Stimulated activated CD4-positive, alpha-beta T cell treated with anti-CD3 and anti-CD28 coated beads, Interleukin-2, amount 100 ng/mL, for 24 hours (primary cell): ENCODE measurements at places on chromosomes 1 and 21.

DNA sequence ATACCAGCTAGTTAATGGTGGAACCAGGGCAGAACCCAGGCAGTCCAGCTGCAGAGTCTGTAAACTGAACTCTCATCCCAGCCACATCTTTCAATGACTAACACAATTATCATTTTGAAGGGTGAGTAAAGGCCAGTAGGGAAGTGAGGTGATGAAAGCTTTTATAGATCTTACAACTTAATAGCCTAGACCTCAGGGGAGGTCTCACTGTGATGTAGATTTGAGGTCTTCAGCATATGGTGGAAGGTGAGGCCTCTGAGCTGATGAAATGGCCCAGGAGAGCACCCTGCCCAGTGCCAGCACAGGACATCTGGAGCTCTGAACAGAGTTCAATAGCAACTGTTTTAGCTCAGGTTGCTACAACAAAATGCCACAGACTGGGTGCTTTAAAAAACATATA is 44.8 kb upstream of the POU2F1 start:
- DNase-seq = no peak

- DNase-seq = no peak
These were observed 221.9 kb upstream of the FGGY start for GRCh38 chr1:59075021-59075420.

GRCh38 chr1:199590708-199591107 is 436.8 kb upstream of the NR5A2 start:
- DNase-seq = no peak

GRCh38 chr1:10295481-10296085 is 85.2 kb downstream of the KIF1B start:
- no peak for DNase-seq

GRCh38 chr1:237959838-237960237 is 69.1 kb upstream of the ZP4 start:
- DNase-seq = no peak

DNA sequence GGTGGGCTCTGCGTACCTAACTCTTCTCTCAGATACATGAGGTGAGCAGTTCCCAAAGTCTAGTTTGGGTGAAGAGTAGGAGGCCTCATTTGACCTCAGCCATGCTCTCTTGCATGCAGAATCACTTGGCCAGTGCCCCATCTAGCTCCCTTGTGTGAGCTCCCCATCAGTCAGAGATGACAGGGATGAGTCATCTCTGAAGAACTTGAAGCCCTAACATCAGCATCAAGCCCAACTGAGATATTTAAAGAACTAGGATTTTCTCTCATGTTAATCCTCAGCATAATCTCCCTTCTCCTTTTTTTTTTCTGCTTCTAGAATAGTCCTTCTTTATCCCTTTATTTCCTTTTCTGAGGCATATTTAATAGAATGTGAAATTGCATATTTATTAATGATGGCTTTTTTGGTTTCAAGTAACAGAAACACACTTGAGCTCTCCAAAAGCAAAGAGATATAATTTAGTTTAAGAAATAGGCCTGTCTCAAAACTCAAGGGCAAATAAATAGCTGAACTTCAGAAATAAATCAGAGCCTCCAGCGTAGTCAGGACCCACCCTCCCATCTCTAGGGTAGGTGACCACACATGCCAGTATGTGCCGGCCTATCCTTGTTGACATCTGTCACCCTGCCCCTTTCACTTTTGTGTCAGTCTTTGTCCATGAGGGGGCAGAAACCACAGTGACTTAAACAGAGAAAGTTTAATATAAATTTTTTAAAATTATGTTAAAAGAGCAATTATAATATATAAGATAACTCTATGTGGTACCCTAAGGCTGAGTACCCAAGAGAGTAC is 112.3 kb downstream of the TSEN15 start:
- no peak for DNase-seq

DNA sequence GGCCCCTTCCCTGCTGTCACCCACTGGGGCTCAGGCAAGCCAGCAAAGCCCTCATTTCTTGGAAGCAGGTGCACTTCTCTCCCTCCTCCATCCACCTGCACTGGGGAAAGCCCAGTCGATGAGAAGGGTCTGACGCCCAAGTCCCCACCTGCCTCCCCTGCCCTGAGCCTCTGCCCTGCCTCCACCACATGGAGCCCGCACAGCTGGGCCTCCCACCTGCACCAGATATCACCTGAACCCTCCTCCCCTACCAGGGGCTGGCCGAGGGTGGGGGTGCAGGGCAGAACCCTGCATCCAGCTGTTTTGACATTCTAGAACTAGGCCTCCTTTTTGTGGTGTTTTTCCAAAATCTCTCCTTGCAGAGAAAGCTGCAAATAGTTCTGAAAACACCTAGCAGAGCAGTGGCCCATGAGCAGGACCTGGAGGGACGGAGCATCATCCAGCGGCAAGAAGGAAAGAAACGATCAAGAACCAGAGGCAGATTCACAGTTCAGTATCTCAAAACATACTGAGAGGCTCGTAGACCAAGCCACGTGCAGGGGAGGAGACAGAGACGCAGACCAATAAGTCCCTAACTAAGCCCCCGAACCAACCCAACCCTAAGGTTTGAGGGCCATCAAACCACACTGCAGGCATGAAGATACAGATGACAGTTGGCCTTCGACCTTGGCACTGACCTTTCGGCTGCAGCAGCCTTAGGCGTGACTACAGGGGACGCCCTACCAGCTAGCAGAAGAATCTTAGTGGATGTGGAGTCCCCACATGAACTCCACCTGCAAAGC is 16.7 kb downstream of the CHD5 start:
- no peak for DNase-seq

GRCh38 chr21:29477347-29477746 is 178.6 kb downstream of the BACH1 start:
- DNase-seq = no peak

- DNase-seq = no peak
These were observed 71.3 kb upstream of the MUTYH start for GRCh38 chr1:45411510-45411899.

GRCh38 chr1:32568929-32569328 is 29.7 kb downstream of the ZBTB8A start:
- DNase-seq = no peak

- DNase-seq = no peak
These were observed 2.0 kb downstream of the EDEM3 start for GRCh38 chr1:184752656-184753055.

- no peak for DNase-seq
These were observed 229.3 kb downstream of the USH2A start for GRCh38 chr1:216193839-216194443.

- DNase-seq = peak; percentile 62
These were observed 241.8 kb downstream of the TRABD2B start for GRCh38 chr1:47755101-47755990.

DNA sequence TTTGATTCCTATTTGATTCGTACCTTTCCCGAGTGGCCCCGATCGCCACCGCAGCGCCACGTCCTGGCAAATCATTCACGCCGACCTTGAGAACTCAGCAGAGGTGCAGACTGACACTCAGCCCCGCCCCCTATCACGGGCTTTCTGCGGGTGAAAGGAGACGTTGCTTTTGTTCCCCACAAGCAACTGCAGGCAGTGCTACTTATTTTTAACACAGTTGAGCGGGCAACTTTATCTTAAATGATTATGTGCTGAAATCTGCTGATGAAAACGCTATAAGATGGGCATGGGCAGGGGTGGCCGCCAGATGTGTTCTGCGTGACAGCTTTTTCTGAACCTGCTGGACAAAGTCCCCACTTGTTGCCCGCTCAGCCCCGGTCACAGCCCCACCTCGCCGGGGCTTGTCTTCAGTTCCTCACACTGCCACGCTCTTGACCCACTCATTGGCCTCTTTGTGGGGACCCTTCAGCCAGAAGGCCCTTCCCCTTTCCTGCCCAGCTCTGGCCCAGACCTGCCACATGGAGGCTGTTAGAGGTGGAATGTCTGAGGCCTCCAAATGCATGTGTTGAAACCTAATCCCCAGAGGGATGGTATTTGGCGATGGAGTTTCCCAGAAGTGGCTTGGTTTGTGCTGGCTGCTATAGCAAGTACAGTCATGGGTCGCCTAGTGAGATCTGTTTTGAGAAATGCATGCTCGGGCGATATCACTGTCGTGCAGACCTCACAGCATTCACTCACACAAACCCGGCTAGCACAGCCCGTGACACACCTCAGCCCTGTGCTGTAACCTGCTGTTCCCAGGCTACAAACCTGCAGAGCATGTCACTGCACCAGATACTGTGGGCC is 15.7 kb upstream of the PDXK start:
- DNase-seq = no peak

DNA sequence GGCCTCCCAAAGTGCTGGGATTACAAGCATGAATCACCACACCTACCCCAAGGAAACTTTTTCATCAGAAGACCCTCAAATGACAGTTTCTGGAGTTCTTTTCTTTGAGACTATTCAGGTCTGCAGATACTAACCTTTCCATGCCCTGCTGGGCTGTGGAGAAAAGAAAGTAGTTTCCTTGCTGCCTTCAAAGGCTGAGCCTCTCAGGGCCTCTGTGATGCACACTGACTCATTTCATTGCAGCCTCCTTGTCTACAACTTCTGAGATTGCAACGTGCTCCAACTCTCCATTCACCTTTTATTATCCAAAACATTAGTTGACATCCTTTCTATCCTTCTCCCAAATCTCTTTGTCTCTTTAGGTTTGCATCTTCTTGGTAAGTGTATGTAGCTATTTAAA is 8.8 kb upstream of the SAMSN1 start:
- peak; percentile 30 for DNase-seq

DNA sequence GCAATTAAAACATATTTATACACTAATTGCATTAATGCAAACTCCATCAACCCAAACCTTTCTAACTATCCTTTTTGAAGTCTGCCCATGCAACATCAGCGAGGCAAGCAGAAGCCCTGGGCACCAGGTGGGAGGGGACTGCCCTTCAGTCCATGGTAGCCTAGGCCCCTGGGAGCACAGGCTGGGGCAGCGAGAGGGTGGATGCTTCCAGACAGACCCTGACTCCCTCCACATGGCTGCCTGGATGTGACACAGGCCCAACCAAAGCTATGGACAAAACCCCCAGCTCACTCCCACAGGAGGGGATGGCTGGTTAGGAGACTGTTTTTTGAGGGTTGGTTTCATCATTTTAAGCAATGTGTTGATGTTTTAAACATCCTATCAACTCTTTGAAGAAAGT is 17.8 kb upstream of the LRRC47 start:
- no peak for DNase-seq

DNA sequence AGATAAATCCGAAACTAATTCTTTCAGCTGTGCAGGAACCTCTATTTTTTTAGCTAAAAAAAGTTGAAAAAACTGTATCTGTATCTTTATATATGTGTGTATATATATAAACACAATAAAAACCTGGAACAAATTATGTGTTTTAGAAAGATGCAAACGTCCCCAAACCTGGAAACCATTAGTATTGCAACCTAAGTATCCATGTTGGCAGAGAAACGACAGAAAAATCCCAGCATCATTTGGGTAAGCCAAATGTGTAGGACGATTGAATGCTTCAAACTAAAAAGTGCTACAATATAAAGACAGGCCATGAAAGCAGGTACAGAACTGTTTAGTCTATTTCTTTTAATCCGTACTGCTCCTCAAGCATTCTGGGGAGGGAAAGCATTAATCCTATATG is 87.9 kb downstream of the AHCTF1 start:
- no peak for DNase-seq

- DNase-seq = no peak
These were observed 21.0 kb upstream of the SLC44A3 start for GRCh38 chr1:94799206-94799605.

DNA sequence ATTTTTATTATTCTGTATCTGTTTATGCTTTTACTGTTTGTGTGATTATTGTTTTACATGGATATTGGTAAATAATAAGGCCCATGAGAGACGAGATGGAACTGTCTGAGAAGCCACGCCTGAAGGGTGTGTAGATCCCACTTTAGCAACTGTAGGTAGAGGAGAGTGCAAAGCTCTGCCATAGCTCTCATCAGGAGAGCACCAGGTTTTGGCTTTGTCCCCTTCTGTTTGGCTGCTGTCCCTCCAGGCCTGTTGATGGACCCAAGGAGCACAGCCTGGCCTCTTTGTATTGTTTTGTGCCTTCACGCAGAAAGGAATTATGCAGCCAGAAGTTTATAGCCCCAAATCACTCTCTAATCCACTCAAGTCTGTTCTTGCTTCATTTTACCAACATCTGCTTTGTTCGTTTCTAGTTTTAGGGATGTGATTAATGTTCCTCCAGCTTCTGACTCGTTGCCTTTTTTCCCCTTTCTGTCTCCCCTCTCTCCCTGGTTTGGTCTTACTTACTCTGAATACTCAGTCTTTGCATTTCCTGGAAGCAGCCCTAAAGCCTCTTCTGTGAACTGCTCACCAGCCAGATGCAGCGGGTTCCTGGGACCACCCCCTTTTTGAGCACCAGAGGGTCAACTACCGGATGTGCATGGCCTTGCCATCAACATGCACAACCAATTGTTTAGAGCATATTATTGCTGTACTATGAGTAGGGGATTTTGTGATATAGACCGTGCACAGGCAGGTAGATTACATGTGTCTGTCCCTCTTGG is 127.3 kb downstream of the HHAT start:
- no peak for DNase-seq

DNA sequence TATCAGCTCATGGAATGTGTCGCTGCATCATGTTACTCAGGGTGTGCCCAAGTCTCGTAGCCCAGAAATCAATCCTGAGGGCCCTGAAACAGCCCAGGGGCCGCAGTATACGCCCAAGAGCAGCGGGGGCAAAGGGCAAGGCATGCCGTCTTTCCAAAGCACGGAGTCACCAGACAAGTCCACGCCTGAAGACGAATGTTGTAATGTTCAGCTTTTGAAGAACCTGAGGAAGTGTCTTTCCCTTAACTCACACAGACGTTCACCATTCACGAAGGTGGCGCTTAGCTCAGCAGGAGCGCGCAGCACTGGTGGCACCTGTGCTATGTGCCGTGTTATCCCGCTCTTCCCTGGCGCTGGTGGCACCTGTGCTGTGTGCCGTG is 18.8 kb upstream of the PWP2 start:
- DNase-seq = no peak

- DNase-seq = no peak
These were observed 387.8 kb upstream of the LYPLAL1 start for GRCh38 chr1:218785928-218786327.

DNA sequence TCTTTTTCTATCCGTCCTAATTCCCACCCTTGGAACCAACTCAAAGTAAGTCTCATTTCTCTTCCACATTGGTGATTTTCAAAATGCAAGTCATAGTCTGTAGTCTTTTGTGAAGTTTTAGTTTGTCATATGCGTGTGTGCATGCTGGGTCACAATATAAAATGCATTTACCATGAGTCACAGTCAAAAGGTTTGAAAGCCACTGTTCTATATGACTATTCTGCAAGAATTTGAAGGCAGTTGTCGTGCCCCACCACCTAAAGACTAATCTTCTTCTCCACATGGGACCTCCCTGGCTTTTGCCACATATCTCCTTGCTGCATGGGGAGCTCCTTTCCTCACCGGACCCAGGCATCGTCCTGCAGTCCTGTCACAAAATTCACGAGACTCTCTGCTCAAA is 1.6 kb downstream of the STPG1 start:
- no peak for DNase-seq

GRCh38 chr1:90850181-90850897 is 133.2 kb upstream of the BARHL2 start:
- DNase-seq = peak; percentile 9
